Neural progenitor cell (in vitro differentiated cells): ENCODE measurements at places on chromosomes 16 and 17. TPM values are rescaled to one million over a fixed set of nuclear protein-coding genes. Genes with fewer than 3 reads are reported as not detected.

GRCh38 chr17:48596000-48596734 is 2.6 kb upstream of the HOXB5 start:
- no peak for DNase-seq

DNA sequence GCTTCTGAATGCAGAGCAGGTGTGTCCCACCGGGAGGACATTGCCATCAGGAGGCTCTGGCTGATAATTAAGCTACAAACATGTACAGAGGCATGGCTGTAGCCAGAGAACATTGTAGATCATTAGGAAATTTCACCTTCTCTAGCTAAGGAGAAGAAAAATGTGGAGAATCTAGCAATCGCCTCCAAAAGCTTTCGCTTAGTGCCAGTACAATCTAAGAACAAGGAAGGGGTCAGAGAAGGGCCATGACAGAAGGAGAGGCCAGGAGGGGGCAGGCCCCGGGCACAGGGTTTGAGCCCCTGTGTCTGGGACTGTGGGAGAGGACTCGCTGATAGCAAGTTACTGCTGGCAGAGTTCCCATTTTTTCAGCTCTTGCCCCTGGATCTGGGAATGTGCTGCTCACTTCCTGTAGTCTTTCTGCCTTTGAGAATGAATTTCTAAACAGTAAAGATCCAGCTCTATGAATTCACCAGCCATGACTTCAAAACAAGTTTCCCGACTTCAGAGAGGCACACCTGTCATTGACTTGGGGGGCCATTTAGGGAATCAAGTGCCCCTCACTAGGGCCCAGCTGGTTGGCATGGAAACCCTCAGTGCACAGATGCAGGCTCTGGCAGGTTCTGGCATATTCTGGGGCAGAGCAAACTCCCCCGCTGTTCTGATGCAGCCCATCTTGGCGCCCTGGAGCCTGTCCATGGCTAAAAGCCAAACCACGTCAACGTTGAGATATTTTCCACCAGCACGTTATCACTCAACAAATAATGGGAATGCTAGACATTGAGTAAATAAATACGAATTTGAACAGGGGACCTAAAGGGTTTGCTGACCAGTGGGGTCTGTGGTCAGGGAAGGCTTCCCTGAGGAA is 59.5 kb upstream of the CACNG4 start:
- no peak for DNase-seq

DNA sequence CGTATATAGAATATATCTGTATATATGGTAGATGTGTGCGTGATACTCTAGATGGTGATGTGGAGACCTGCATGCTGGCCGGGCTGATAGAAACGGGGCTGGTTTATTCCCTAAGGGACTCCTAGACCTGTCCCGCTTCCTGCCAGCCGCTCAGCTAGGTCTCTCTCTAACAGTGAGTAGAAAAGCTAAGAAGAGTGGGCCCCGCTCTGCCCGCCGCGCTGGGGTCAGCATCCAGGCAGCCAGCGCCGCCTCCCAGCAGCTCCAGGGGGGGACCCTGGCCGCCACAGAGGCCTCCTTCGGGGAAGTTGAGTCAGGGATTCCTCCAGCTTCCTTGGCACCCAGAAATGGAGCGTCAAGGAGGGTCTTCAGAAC is 9.4 kb downstream of the CYGB start:
- no peak for DNase-seq

DNA sequence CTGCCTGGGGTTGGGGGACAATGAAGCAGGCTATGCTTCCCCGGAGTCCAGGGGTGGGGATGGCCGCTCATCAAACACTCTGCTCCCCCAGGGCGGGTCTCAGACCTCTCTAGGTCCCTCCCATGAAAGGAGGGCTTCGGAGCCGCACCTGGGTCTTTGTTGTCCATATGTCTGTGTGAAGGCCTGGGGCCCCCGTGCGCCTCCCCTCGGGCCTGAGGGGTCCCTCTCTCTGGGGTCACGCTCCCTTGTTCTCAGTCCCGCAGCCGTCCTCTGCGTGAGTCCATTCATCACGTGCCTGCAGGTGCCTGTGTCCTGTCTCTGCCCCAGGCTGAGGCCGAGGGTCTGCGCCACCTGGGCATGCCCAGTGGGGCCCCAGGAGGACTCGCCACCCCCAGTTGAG is 15.6 kb downstream of the BAHCC1 start:
- DNase-seq: no peak

DNA sequence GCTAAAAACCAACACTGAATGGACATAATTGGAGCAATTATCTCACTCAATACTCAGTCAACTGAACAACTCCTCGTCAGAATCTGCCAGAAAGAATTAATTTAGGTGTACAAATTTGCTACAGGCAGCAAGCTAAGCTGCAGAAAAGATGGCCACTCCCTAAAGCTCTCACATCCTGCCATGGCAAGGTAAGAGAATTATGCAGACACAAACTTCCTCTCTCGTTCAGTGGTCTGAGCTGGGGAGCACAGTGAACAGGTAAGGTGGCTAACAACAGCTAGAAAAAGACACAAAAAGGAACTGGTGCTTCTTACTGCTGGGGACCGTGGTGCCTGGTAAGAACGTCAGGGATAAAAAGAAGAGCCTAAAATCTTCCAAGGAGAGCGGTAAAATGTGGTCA is 74.9 kb upstream of the BCAR1 start:
- DNase-seq: no peak

DNA sequence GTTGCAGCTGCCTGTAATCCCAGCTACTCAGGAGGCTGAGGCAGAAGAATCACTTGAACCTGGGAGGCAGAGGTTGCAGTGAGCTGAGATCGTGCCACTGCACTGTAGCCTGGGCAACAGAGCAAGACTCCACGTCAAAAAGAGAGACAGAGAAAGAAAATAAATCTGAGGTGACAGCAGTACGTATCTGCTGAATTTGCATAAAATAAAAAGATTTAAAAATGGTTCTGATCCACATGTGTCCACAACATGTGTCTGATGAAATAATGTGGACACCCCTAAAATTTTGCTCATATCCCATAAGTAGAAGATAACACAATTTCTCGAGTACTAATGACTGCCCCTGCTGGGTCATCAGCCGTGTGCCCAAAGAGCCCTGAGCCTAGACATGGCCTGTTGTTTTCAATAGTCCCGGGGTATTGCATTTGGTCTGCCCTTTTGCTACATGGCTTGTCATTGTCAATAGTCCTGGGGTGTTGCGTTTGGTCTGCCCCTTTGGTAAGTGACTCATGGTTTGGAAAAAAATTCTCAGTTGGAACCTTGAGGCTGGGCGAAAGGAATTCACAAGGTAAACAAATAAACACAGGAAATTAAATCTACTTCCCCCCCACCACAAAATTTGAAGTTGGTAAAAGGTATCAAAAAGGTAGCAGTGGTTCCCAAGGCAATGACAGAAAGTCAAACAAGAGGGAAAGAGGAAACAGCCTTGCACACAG is 434.6 kb upstream of the MAF start:
- DNase-seq: no peak

DNA sequence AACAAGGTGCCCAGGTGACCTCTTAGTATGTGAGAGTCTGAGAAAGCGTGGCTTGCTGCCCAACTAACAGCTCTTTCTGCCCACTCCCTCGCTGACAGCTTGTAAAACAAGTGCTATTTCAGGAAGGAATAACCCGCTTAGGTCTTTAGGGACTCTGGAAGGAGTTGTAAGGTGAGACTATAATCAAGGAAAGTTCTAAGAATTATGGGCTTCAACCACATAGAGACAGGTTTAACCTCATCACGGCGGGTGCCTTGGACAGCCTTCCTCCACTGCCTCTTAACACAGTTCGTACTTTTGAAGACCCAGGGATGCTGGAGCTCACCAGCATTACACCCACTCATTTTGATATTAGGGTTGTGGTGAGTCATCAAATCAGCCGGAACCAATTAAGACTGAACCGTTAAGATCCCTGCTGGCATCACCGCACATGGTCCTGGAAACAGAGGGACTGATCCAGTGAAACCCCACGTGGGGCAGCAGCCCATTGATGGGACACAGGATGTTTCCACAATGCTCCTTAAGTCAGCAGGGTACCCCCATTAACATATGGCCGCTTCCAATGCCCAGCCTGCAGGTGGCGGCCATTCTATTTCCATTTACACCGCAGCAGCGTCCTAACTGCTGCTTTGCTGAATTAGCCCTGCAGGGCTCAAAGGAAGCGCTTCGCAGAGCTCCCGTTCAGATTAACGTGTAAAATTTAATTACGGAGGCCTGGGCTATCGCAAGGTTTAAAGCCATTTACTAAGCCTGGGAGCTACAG is 176.6 kb upstream of the SDK2 start:
- DNase-seq: peak; percentile 86

GRCh38 chr16:53530046-53530445 is 27.0 kb upstream of the AKTIP start:
- DNase-seq: no peak

GRCh38 chr16:73996624-73997339 is 299.8 kb upstream of the PSMD7 start:
- DNase-seq: no peak

DNA sequence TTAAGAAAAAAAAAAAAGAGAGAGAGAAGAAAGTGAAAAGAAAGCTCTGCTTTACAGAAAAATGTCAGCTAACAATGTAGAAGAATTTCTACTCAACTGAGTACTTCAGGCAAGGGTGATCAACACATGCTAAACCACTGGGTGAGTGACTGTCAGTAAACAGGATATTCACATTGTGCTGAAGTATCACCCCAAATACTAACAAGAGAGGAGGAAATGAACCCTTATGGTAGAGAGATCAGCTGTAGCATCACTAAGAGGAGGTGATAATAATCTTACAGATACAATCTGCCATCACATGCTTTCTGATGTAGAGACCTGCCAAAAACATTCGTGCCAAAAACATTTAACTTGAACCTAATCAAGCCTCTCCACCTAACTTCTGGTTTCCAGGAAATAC is 30.7 kb upstream of the ICAM2 start:
- DNase-seq: no peak

DNA sequence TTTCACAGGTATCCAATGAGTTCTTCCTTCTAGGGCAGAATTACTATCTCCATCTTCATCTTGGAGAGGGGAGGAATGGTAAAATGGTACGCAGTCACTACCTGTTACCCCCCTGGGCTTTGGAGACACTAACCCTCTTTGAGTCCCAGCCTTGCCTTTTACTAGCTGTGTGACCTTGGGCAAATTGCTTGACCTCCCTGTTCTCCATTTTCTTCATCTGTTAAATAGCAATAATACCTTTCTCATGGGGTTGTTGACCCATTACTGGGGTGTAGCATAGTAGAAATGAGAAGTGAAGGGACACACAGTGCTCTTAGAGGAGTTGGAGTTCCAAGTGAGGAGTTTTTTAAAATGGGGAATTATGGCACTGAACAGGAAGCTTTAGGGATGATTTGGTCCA is 324.7 kb downstream of the FOXL1 start:
- no peak for DNase-seq

GRCh38 chr16:13999071-13999894 is 71.8 kb upstream of the MRTFB start:
- DNase-seq: no peak

DNA sequence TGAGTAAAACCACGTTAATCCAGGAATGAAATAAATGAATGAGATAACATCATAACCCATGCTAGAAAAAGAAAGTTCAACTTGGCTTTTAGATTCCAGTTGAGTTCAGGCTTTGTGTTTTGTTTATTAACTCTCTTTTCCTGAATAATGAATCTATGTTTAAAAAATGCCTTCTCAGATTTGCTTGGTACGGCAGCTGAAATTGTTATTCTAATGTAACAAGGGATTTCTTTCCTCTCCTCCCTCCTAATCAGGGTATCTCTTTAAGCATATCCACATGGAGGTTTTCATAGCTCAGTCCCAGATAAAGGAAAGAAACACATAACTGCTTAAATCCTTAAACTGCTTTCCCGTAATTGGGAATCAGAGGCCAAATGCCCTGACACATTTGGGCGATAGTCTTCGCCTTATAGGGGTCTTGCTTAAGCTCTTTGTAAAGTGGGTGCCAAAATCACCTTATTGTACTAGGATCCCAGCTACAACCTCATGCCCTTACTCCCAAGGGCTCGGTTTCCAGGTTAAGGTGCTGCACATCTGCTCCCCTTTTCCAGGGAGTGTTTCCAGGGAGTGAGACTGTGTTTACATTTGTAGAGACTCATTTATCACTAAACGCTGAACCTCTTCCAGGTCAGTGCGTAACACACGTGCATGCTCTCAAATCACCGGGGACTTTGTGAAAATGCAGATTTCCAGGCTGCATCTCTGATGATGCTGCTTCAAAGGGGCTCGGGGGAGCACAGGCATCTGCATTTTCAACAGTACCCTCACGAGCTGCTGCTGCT is 142.8 kb upstream of the FOXF1 start:
- no peak for DNase-seq

DNA sequence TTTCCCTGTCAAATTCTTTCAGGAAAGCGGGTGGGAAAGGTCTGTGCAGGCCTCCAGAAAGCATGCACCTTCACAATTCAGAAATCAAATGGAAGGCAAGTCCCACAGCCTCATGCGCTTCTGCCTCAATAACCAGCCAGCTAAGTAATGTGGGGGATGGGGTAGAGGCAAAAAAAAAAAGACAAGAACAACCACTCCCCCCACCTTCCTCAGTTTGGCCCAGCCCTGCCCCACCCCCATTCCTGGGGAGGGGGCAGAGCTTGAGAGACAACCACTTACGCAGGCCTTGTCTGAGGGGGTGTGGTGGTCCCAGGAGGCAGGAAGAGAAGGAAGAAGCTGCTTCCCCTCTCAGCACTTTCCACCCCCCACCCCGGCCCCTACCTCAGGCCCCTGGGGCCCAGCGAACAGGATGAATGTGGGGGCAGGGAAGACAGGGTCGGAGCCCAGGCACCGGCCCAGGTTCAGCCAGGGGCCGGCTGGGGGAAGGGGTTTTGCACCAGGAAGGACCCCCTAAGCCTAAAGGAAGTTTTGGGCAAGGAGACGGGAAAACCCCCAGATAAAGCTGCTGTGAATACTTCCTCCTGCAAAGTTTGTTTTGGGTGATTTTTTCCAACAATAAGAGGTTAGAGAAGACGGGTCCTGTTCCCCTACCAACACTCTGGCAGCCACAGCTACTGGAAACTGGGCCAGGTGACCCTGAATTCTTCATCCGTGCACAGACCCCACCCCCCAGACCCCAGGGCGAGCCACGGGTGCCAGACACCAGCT is 1.2 kb downstream of the JUP start:
- peak; percentile 94 for DNase-seq

DNA sequence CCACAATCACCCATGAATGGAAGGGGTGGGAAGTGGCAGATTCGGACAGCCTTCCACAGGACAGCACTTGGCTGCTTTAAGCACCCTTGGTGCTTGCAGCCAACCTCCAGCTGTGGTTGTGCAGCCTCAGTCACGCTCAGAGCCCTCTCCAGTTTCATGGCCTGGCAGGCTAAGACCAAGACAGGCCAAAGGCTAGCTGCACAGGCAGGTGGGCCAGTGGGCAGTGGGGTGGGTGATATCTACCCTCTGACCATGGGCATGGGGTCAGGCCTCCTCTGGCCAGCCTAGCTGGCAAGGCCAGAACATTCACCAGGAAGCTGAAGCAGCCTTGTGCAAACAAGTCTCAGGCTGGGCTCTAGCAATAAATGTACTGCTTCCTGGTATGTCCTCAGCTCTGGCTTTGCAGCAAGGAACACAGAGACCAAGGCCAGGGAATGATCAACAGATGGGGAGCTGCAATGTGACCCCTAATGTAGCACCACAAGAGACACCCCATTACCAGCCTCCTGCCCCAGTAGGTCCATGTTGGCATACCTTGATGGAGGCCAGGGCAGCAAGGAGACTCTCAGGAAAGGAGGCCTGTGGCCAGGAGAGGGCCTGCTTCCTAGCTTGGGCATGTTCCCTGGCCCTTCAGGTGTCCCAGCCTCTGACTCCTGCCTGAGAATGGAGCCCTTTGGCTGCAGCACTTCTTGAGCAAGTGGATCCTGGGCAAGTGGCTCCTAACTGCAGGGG is 20.9 kb downstream of the HSD11B2 start:
- no peak for DNase-seq

Gene MYH8
- not detected in 2 replicates for total RNA-seq

Gene VWA3A
- 0.56 and 1.0 TPM in 2 replicates for total RNA-seq

Gene LITAFD
- not detected in 2 replicates for total RNA-seq

Gene ZNHIT3
- 68.4 and 83.5 TPM in 2 replicates for total RNA-seq

Gene HOXB3
- total RNA-seq: not detected in 2 replicates

Gene CSH1
- not detected in 2 replicates for total RNA-seq

Gene WNT3
- 1.1 and 1.7 TPM in 2 replicates for total RNA-seq
